ENCODE measurements at places on chromosomes 16 and 17. TPM values are rescaled to one million over a fixed set of nuclear protein-coding genes. Genes with fewer than 3 reads are reported as not detected.

TRIM72 gene
- total RNA-seq: not detected

- DNase-seq: no peak
Observed at GRCh38 chr16:53985861-53986260, 281.9 kb downstream of the FTO start.

DNA sequence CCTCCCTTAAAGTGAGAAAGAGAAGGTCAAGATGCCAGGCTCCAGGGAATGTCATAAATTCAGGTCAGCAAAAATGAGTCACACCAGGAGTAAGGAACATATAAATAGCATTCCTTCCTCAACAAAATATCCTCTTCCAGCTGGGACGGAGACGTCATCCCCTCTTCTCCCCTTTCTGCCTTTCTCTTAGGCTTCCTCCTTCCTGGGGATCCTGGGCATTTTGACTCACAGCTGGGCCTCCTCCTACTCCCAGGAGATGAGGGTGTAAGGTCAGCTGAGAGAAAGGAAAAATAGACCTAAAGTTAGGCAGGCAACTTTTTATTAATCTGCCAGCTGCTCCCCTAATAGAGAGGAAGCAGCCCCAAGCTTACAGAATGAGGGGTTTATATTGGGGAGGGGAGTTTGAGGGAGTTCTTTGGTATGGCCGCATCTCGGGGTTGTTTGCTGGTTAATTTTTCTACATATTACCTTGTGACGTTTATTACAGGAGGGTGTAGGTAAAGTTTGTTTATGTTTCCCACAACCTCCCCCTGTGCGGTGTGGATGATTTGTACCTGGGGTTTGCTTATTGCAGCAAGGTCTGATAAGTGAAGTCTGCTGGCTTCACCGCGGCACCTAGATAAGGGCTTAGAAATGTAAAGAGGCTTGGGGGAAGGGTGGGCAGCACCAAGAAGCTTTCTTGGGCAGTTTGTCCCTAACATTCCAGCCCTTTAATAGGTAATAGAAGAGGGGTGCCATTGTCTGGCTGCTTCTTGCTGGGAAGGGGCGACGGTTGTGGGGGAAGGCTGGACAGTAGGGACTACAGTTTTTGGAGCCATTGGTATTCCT lies 7.1 kb upstream of the ZNF747 start:
- no peak for DNase-seq

DNA sequence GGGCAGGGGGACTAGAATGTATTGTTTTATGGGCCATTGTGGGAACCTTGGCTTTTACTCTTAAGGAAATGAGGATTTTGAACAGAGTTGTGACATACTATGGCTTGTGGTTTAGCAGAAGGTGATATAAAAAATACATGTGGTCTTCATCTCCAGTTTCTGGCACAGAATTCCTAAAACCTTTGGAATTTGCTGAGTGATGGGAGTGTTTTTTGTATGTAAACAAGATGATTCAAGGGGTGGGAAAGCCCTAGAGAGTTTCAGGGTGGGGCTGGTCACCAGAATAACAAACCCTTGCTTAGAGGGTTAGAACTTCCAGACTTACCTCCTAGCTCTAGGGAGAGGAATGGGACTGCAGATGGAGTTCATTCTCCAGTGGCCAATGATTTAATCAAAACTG lies 316.1 kb downstream of the PHKB start:
- DNase-seq: no peak

TMC7 gene
- 1.5 TPM for total RNA-seq

DNA sequence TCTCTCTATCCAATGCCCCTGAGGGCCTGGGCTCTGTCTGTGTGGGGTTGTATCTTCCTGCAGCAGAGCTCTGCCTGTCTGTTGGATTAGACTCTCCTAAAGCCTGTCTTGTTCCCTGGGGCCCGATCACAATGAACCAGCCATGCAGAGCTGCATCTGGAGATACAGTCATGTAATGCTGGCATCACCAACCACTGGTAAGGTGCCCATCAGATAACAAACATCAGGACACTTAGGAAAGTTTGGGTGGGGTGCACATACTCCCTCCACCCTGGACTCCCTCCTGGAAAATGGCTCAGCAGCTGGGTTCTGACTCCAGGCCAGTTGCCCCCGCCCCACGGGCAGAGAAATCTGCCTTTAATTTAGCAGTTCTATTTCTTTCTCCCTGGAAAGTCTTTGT lies 61.3 kb upstream of the BRD7 start:
- DNase-seq: no peak

- peak; percentile 90 for DNase-seq
Observed at GRCh38 chr17:50935221-50935995, 69.3 kb upstream of the TOB1 start.

LPCAT2 gene
- 42.4 TPM for total RNA-seq

- DNase-seq: no peak
Observed at GRCh38 chr16:1991135-1991551, 1.4 kb downstream of the SYNGR3 start.

PRR15L gene
- total RNA-seq: not detected
